ENCODE measurements at places on chromosomes 5 and 9. TPM values are rescaled to one million over a fixed set of nuclear protein-coding genes. Genes with fewer than 3 reads are reported as not detected.

CCL21 gene
- total RNA-seq: not detected

IL13 gene
- not detected for total RNA-seq

SPINK13 gene
- total RNA-seq: not detected

ZNF300 gene
- total RNA-seq: 4.9 TPM

GDNF gene
- total RNA-seq: not detected

CD14 gene
- 1.6 TPM for total RNA-seq

IGFBPL1 gene
- total RNA-seq: not detected

C1QTNF3 gene
- 0.79 TPM for total RNA-seq

EQTN gene
- total RNA-seq: not detected

MAP1B gene
- 135 TPM for total RNA-seq

SLC25A2 gene
- total RNA-seq: 0.31 TPM

BTNL8 gene
- total RNA-seq: not detected

UGT3A2 gene
- not detected for total RNA-seq

UBE2QL1 gene
- 0.06 TPM for total RNA-seq
